ENCODE measurements at places on chromosomes 1 and 21.

- peak; percentile 94 for DNase-seq
Measured at GRCh38 chr1:906600-907420, 16.9 kb upstream of the SAMD11 start.

GRCh38 chr1:241419986-241420385 lies 63.0 kb upstream of the RGS7 start:
- no peak for DNase-seq

DNA sequence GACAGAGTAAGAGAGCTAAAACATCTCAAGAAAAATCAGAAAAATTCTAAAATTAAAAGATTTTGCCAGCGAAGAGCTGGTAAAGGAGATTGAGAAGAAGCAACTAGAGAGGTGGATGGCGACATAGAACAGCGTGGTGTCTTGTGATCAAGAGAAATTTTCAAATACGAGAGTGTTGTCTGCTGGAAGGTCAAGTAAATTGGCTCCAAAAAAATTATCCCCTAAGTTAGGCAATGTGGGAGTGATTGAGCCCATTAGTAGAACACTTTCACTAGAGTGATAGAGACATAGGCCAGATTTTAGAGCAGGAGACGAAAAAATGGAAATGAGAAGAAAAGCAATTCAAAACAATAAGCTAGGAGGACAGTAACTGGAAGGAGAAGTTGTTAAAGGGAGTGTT lies 94.3 kb upstream of the MPC2 start:
- no peak for DNase-seq

- DNase-seq, result peak; percentile 58
Measured at GRCh38 chr1:26602378-26602959, 72.9 kb downstream of the RPS6KA1 start.

- DNase-seq, result no peak
Measured at GRCh38 chr1:33392639-33393038, 38.3 kb downstream of the PHC2 start.

DNA sequence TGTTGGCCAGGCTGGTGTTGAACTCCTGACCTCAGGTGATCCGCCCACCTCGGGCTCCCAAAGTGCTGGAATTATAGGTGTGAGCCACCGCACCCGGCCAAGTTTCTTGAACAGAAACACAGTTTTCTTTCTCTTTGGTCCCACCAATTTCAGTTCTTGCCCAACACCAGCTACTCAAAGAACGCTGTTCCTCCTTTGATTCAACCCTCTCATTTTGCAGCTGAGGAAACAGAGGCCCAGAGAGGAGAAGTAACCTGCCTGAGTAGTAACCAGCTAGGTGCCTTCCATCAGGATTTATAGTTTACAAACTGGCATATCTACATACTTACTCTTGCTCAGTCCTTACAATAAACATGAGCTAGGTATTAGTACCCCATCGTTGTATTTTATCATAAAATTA lies 119.9 kb downstream of the SYF2 start:
- peak; percentile 19 for DNase-seq

GRCh38 chr1:203550846-203551245 lies 56.9 kb downstream of the OPTC start:
- DNase-seq, result no peak

DNA sequence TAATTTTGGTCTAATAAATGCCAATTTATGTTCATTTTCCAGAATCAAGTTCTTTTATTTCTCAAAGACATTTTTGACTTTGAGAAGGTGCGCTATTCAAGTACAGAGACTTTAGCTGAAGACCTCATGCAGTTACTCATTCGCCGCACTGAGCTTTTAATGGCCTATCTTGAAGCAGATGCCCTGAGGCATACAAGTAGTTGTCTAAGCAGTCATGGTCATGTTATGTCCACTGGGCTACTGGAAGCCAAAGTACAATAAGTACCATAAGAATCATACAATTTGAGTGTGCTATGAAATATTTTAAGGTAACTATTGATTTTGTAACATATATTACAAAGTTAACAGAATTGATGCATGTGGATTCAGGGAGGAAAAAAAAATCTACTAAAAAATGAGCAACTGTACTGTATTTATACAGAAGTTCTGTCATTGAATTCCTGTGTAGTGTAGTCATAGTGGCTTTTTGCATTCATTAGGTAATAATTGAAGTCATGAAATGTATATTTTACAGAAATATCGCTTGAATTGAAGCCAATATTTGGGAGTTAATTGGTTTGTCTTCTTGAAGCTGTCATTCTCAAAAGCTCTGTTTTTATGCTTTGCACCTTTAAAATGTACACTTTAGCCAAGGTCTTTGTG lies 13.5 kb upstream of the NEXN start:
- DNase-seq, result no peak

GRCh38 chr1:228921481-228921880 lies 186.2 kb downstream of the RHOU start:
- peak; percentile 93 for DNase-seq

DNA sequence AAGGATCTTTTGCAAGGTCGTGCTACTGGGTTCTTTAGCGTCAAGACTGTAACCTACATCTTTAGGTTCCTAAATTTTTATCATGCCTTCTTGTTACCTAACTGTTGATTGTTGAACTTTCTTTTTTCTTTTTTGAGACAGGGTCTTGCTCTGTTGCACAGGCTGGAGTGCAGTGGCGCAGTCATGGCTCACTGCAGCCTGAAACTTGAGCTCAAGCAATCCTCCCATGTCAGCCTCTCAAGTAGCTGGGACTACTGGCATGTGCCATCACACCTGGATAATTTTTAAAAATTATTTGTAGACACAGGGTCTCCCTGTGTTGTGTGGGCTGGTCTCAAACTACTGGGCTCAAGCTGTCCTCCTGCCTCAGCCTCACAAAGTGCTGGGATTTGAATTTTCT lies 52.9 kb downstream of the NFIA start:
- no peak for DNase-seq

DNA sequence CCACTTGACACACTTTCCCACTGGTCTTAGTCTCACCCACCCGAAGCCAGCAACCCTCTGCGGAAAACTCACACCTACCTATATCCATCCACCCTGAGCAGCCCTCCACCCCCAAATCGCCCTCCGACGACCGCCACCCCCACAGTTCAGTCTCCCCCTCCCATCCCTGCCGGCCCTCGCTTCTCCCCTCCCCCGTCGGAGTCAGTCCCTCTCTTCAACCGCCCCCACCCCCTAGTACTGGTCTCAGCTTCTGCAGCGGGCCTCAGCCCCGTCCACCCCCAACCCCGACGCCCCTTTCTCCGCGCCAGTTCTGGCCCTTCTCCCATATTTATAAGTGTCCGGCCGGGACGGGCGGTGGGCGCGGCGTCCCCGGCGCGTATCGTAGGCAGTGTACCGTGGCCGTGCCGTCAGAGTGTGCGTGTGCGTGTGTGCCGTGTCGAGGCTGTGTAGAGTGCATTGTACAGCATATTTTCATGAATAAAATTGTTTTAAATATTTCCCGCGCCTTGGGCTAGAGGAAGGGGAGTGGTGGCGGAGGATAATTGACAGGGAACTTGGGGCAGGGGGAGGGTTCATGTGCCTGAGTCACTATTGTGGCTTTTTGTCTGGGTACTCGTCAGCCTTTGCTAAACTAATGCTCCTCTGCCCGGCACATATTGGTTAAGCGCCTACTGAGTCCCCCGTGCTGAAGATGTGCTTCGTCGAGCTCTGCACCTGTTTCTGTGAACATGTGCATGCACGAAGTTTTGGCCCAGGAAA lies 22.0 kb downstream of the FOXO6 start:
- peak; percentile 75 for DNase-seq

- no peak for DNase-seq
Measured at GRCh38 chr1:19367584-19368041, 55.5 kb downstream of the SLC66A1 start.

- DNase-seq, result no peak
Measured at GRCh38 chr1:179241530-179242097, 12.1 kb upstream of the ABL2 start.

DNA sequence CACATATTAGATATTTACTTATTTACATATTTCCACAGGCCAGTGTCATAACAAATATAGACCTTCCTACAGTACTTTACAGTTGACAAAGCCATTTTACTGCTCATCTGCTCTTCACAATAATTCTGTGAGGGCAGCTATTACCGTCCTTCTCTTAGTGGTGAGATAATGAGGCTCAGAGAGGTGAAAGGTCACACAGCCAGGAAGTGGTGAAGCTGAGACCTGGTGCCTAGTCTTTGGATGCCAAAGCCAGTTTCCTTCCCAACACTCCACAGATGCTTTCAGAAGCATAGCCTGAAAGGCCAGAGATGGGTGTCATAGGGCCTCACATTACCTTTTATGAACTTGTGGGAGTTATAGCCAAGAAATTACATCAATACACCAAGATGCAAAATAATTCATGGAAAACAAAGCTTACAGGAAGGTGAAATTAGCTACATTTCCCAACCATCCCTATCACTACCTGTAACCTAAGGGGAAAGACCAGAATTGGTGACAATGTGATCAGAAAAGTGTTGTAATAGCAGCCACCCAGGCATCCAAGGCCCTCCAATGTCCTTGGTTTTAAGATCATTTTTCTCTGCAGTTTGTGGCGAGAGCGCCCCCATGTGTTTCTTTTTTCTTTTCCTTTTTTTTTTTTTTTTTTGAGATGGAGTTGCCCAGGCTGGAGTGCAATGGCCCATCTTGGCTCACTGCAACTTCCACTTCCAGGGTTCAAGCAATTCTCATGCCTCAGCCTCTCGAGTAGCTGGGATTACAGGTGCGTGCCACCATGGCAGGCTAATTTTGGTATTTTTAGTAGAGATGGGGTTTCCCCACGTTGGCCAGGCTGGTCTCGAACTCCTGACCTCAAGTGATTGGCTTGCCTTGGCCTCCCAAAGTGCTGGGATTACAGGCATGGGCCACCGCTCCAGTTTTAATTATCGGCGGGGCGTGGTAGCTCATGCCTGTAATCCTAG lies 26.5 kb upstream of the RPL11 start:
- DNase-seq, result peak; percentile 16

DNA sequence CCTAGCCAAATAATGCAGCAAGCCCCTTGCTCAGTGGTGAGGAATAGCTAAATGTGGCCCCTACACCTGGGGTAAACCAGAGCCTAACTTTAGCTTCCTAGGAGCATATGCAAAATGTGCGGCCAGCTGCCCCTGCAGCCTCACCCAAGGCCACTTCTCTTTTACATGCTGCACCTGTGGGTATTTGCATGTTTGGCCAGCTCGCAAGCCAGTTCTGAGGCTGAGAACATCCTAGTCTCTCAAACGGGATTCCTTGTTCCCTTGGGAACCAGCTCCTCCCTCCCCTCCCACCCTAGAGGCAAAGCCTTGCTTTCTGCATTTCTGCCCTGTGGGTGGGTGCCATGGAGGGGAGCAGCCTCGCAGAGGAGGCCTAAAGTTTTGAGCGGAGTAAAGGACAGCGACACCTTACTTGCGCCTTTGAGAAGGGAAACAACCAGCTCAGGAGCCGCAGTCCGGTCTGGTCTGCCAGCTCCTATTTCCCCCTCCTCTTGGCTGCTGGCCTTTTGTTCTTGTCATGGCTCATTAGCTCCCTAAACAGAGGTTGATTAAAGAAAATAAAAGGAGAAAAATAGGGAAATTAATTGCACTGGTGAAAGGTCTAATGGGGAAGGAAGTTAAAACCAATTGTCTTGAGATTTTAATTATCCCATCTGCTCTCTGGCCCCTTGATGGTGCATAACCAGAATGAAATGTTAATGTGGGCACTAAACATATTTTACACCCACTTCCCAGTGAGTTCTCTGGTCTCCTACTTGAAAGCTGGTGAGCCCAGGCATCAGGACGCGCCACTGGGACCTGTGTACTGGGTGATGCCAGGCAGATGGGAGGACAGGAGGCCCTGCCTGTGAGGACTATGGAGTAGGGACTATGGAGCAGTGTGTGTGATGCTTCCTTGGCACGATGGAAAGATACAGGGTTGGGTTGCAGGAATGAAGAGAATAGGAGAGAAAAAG lies 68.7 kb downstream of the TEX35 start:
- no peak for DNase-seq

DNA sequence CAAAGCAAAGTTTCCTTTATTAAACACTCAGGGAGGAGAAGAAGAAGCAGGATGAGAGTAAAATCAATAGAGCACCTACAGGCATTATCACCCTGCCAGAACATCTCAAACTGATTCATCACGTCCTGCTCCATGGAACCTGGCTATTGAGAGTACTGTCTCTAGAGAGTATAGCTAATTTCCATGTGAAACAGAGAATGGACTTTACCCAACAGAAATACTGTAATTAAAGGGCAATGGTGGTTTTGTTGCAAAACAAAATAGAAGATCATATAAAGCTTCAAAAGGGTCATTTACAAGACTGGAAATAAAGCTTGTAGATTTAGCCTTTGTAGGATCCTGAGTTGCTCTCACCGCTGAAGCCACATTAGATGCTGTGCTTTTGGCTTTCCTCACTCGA lies 69.3 kb downstream of the XCL1 start:
- no peak for DNase-seq

DNA sequence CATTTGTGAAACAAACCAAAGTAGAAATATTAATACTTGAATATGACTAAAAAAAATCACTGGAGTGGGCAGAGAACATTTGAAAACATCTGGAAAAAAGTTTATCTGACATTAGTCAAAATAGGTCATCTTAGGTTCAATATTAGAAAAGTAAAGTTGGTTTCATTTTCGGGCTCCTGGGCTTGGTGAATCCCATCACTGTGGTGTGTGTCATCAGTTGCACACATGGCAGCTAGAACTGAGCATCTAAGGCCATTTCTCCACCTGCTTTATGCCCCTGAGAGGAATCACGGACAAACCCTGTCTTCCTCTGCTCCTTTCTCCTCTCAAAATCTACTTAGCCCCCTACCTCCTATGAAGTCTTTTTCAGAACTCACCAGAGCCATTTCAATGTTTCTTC lies 5.4 kb downstream of the HSD11B1 start:
- no peak for DNase-seq

DNA sequence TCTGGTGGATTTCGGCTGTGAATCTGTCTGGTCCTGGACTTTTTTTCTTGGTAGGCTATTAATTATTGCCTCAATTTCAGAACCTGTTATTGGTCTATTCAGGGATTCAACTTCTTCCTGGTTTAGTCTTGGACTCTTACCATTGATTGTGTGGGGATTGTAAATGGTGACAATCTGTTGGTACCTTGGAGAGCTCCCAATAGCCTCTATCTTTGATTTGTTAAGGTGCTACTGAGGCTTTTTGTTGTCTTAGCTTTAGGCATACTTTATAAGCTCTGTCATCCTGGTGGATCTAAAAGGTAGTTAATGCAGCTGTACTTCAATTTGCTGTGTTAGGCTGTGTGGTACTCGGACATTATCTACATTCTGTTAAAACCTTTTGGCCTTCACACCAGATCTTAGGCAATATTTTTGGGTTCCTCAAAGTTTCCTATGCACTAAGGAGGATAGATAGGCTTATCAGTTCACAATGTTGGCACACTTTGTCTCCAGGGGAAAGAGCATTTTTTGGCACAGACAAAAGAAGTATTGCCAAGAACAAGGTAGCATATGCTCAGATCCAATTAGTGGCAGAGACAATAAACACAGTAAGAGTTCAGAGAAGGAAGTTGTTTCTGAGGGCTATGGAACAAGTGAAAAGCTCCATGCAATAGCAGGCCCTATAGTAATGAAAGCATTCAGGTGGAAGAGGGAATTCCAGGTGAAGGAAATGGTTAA lies 230.4 kb downstream of the PDE4B start:
- no peak for DNase-seq

GRCh38 chr1:77126307-77126706 lies 92.9 kb downstream of the PIGK start:
- peak; percentile 62 for DNase-seq
